ENCODE measurements at places on chromosomes 16 and 17.

DNA sequence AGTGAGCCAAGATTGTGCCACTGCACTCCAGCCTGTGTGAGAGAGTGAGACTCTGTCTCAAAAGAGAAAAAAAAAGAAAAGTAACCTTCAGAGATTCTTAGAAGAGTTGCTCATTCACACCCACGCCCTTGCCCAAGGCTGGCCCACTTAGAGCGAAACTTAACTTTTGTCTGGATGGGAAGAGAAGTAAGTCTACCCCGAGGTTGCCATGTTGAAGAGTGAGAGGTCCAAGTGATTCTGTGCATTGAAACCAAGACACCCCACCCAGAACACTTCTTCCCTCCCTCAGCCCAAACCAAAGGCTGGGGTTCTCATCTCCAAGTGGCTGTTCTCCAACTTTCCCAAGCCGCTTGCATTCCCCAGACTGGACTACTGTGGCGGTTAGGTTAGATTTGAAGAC is 2.4 kb upstream of the CISD3 start:
- no peak for DNase-seq

DNA sequence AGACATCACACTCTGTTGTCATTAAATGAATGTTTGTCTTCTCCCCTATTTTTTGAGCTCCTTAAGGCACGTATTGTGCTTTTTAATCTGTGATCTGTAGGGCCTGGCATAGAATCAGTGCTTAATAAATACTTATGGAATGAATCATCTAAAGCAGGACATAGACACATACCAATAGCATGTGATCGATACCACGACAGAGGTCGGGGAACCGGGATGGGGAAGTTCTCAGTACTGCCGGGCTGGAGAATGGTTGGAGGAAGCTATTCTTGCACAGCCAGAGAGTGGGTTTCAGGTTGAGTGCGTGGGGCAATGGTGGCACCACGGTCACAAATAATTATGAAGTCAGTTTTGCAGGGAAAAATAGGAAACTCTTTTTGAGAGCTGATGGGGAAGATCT is 26.8 kb downstream of the NLRP1 start:
- DNase-seq, result no peak

- no peak for DNase-seq
These were observed 223.6 kb downstream of the BCAS3 start for GRCh38 chr17:60901242-60901641.

DNA sequence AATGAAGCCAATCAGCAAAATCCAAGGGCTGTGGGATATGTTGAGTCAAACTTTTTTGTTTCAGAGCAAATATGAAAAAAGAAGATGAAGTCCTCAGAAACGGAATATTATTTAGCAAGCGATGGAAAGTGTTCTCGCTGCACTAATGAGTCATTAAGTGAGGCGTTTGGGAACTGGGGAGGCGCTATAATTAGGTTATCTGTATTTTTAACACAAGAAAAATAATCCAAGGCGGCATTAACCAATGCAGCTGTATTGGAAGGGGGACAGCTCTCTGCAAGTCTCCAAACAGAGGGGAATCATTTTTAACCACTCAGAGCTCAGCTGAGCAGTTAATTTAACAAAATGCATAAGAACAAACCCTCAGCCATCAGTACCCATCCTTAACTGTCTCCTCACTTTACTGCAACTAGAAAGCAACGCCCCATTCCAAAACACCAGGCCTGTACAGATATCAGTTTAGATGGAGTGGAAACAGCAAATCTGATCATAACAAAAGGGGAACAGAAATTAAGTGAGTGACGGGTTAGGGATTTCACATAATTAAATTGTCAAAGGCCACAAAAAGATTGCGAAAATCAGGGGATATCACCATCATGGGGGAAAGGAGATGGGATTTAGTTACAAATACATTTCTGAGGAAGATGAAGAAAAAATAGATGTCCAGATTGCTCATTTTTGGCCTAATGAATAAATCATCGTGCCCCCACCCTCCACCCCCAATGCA is 211.0 kb upstream of the TOX3 start:
- DNase-seq, result no peak

- DNase-seq, result no peak
These were observed 930.1 kb upstream of the EEF2KMT start for GRCh38 chr16:6027733-6028132.

DNA sequence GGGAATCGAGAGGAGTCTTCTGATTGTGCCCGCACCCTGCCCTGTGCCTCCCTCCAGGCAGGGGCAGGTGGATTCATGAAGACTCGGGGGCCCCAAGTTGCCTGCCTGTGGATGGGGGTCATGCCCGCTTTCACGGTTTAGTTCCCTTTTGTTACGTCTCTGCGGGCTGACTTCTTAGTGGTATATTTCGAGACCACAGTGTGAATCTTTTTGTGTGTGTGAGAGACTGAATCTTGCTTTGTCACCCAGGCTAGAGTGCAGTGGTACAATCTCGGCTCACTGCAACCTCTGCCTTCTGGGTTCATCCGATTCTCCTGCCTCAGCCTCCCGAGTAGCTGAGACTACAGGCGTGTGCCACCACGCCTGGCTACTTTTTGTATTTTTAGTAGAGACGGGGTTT is 18.1 kb upstream of the RNF213 start:
- no peak for DNase-seq

DNA sequence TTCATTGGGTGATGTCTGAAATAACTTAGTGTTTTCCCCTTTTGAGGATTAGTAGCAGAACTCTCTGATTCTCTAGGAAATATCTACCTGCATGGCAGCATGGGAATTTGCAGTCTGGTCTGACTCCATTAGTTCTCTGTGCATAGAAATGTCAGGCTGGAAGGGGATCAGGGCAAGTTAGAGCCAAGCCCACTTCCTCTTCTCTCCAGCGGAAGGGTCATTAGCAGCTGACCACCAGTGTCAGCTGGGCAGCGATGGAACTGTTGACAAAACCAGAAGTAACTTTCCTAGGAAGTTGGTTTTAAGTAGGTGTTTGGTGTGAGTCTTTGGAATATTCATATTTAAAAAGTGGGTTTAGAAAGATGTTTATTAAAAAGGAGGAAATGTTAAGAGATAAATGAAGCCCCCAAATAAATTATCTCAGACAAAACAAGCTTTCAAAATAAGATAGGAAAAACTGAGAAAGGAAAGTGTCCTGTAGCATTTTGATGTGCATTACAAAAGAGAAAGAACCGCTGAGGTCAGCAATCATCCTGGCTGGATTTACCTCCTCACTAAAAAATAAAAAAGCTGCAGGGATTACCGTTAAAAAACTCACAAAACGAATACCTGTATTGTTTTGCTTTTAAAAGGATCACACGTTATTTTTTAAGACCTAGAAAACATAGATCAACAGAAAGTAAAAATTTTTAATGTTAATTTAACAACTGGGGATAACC is 32.4 kb upstream of the MMD start:
- no peak for DNase-seq

DNA sequence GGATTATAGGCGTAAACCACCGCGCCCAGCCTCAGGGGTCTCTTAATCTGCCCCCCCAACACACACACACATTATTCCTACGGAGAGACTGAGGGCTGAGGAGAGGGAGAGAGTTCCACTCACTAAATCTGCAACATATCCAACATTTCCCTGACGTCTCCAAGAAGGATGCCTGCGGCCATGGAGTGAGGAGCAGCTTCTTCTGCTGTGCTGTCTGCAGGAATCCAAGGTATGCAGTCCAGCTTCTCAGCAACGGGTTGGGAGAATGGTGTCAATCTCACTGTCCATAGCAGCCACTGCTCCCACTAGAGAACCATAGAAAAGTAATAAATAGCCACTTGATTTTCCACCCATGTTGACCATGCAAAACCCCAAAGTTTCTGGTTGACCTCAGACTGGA is 5.1 kb upstream of the PLXDC1 start:
- no peak for DNase-seq

- no peak for DNase-seq
These were observed 8.1 kb upstream of the NLRP1 start for GRCh38 chr17:5592382-5592781.

DNA sequence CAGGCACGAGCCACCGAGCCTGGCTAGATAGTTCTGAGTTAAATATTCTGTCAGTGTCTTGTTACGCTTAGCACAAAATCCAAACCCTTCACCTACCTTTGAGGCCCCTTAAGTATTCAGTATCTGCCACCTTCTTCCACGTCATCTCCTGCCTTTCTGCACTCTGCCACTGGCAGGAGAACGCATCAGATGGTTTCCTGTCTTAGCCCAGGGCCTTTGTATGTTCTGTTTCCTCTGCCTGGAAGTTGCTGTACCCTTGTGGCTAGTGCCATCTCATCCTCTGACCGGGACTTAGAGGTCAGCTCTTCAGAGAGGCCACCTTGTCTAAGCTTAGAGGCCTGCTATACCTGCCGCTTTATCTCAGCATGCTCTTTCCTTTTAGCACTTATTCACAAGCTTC is 67.5 kb upstream of the LGALS9 start:
- DNase-seq, result no peak

DNA sequence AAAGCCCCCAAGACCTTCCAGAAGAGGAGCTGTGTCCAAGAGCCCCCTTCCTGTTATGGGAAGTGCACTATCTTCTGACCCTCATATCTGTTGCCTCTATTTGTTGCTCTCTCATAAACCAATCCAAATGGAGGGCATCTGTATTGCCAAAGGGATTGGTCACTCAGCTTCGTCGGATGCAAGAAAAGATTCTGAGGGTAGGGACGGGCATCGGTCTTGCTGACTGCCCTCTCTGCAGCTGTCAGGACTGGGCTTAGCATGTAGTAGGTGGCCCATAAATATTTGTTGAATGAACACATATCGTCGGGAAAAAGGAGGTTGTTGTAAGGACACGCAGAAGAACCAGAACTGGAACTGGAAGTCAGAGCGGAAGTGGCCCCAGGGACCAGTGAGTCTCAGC is 44.1 kb downstream of the CCDC42 start:
- DNase-seq, result no peak

DNA sequence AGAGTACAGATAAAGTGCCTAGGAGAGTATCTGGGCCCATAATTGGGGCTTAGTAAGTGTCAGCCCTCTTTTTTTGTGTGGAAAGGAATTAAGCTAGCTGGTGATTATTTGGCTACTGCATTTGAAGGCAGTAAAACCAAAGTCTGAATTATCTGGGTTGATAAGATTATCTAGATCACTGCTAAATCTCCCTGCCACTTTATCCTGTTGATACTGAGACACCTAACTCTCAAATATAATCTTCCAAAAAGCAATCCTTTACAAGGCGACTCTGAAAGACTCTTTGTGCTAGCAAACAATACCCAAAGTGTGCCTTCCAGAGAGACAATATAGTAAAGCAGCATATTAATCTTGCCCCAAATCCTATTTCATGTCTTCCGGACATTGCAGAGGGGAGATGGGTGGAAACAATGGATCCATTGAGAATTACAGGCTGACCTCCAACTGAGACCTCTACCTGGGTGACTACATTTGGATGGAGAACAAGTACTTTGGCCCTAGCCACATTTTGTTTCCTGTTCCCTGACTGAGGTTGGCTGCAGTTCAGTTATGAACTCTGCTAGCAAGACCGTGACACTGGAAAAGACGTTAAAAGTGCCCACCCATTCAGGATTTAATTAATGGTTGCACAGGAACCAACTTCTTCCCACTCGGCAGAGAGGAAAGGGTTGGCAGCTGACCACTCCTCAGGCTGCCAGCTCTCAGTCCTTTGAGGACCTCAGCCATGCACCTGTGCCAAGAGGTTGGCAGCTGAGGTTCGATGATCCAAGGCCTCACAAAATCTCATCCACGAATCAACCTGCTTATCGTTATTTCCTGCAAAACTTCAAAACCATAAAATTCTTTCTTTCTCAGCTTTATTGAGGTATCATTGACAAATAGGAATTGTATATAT is 72.6 kb downstream of the SYCE1L start:
- no peak for DNase-seq

DNA sequence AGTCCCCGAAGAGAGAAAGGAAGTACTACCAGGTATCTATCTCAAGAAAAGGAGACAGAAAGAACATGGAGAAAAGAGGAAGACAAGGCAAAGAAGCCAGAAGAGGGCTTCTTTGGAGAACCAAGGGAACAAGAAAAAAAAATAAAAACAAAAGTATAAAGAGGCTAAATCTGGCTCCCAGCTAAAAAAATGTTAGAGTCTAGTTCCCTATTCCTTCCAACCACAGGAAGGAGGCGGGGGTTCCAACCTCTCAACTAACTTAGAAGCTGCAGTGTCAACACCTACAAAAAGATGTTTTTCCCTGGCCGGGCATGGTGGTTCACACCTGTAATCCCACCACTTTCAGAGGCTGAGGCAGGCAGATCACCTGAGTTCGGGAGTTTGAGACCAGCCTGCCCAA is 13.4 kb downstream of the UTP6 start:
- no peak for DNase-seq

GRCh38 chr17:43033948-43034881 is 9.2 kb downstream of the RND2 start:
- no peak for DNase-seq

DNA sequence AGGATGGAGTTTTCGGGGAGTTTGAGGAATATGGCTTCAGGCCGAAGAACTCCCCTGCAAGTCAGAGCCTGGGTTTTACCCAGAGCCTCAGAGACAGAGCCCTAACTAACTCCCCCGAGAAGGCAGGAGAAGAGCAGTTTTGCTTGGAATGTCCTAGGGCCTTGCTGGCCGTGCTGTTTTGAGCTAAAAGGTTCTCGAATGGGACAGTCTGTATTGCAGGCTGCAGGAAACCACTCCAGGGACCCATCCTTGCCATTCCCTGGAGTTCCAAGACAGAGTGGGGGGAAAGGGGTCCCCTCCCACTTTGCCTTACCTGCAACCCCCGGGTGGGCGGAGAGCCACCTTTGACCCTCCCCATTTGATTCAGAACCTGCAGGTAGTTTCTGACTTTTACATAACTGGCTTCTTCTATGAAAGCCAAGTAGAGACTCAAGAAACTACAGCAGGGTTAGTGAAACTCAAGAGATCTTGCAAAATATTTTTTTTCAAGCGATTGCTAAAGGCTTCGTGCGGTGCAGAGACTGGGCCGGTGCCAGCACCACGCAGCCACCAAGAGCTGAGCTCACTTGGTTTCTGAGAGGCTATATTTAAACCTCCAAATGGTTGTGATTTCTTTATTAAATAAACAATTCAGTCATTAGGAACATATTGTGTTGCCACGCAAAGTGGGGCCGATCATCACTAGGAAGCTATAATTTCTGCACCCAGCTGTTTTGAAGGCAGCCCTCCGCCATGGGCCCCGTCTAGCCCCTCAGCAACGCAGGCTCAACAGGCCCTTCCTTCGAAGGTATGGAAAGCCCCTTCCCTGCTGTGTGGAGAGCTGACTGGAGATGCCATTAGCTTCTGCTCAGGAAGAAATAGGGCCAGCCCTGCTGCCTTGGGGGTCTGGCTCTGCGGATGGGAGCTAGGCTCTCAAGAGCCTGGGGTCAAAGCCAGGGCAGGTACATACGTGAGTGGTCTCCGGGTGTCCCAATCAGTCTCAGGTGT is 223.0 kb downstream of the NTN1 start:
- peak; percentile 75 for DNase-seq

DNA sequence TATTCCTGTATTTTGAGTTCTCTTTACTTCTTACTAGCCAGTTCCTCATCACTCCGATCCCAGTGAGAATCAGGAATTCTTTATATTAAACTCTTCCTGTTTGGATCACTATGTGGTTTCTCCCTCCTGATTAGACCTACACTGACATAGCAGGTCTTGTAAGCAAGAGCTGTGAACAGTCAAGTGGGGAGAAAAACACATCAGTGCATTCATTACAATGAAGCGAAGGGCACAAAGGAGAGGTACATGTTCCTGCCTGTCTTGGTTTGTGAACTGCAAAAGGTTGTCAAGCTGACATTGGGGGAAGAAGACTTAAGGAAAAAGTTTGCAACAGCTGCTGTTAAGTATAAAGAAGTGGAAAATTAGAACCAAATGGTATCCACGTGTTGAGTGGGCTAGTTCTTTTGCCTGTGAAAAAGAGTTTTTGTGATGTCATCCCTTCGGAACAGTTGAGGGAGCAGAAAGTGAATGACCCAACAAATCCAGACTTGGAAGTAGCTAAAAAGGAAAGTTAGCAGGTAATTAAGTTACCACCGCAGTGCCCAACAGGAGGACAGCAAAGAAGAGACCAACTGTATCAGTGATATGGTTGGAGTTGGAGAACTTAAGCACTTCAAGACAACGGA is 23.0 kb upstream of the TRIM25 start:
- no peak for DNase-seq

Data from upper lobe of right lung (tissue), 1 donor.